ENCODE measurements at places on chromosomes 3 and 15.

DNA sequence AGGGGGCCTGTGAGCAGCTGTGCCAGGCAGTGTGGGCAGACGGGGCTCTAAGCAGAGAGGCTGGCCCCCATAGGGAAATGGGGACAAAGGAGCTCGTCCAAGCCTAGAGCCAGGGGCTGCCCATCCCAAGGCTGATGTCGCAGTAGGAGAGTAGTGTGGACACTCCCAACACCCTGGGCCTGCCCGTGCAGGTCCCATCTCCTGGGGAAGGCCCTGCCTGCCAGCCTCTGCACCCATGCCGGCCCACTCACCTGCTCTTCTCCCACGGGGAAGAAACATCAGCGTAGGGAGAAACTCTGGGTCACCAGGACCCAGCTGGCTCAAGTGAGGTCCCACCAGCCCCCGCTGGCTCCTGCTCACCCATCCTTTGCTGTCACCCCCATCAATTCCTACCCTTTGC is 10.7 kb upstream of the DUSP7 start:
- no peaks in the 10 kb centered on the region for H3K27me3 ChIP-seq
- H3K27ac ChIP-seq = no peak overlapping the region
- H3K4me1 ChIP-seq = peaks cover 14% of the 10 kb centered on the region
- H3K36me3 ChIP-seq = no peaks in the 10 kb centered on the region
- DNase-seq = no peak

DNA sequence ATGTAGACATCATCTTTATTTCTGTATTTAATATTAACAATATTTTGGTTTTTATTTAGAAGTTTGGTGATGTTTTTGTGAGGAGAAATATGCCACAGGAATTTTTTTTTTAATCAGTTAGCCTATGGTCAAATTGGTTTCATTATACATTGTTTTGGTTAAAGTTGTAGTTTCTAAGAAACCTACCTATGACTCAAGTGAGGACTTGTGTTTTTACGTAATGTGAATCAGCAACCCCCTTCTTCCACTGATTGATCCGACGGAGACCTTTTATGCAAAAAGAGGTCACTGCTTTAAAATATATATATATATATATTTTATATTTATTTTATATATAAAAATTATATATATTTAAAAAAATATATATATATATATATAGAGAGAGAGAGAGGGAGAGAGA is 698.1 kb downstream of the FHIT start:
- no peaks in the 10 kb centered on the region for H3K4me1 ChIP-seq
- no peak for DNase-seq
- H3K4me3 ChIP-seq = no peak overlapping the region
- H3K27me3 ChIP-seq = no peaks in the 10 kb centered on the region
- H3K27ac ChIP-seq = no peak overlapping the region

DNA sequence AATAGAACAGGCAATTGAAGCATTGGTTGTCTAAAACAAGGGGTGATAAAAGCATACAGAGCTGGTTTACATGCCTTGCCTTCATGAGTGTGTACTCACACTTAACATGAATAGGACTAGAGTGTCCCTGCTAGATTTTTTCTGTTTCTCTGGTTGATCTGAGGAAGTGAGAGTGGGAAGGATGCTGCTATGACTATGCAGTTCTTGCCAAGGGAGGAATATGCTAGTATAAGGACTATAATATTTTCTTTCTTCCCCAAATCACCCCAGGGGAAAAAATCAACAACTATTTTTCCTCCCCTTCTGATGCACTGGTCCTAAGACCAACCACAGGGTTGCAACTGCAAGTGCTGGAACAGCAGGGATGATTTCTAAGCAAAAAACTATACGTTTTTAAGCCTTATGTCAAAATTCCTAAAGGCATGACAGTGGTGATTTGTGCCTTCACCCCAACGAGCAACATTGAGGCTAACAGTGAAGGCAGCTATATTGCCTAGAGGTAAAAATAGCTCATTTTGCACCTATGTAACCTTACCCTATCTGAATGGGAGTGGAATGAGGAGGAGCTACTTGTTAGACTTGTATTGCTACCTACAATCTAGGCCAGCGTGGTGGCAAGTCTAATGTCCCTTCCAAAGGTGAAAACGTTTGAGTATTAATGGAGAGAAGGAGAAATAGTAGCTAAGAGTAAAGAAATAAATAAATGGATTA is 33.5 kb upstream of the USP8 start:
- no peak overlapping the region for H3K27ac ChIP-seq
- no peaks in the 10 kb centered on the region for H3K36me3 ChIP-seq
- H3K4me3 ChIP-seq = no peak overlapping the region
- H3K27me3 ChIP-seq = no peaks in the 10 kb centered on the region

- no peak overlapping the region for H3K4me3 ChIP-seq
- no peak overlapping the region for H3K27ac ChIP-seq
- no peaks in the 10 kb centered on the region for H3K4me1 ChIP-seq
- H3K27me3 ChIP-seq = peaks cover 11% of the 10 kb centered on the region
- DNase-seq = no peak
- H3K36me3 ChIP-seq = peaks cover 2% of the 10 kb centered on the region
These were observed 107.0 kb upstream of the UBE2E1 start for GRCh38 chr3:23698652-23699313.

DNA sequence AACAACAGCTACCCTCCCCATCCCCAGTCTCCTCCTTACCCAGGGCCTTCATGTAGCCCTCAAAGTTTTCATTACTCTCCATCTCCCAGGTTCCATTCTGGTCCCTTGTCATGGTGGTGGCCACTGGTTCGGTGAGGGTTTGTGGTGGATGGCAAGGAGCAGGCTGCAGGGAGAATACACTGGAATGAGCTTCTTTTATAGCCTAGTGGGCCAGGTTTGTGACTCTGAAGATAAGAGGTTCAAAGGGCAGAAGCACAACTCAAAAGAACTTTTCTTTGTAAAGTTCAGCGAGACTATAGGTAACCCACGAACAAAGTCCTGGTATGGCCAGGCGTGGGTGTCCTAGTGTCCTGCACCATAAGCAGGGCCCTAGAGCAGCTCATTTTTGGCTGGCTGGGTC is at the start of gene RBP2:
Gene RBP2, minus strand, starts transcription at position 169 of the 400 bp plus-strand sequence. Its CDS starts 57 bp downstream, at position 112.
- no peak within 1 kb of the TSS for H3K4me3 ChIP-seq
- no peaks in the 10 kb centered on the region for H3K4me1 ChIP-seq
- no peak for DNase-seq

DNA sequence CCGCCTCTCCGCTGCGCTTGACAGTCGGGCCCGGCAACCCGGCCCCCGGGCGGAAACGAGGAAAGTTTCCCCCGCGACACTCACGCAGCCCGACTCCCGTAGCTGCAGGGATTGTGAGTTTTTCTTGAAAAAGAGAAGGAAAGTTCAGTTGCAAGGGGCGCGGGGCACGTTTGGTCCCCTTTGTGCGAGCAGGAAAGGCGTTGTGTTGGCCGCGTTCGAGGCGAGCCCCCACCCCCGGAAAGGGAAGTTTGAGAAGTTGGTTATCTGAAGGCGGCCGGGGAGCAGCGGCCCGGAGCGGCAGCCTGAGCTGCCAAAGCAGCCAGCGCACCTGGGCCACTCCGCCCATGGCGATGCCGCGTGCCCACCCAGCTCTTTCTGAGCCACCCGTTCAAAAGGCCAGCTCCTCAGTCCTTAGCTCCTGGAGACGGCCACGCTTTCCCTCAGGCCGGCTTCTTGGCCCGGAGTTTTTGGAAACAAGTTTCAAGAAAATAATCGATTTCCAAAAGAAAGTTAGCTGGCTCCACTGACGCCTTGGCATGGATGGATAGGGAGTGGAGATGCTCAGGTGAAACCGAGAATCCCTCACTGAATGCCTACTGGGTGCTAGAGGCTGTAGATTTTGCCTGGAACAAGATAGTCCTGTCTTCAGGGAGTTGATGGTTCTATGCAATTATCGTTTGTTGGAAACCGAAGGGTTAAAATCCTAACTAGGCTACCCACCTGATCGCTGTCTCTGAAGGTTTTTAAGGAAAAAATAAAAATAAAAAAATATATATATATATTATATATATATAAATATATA is 832 bp downstream of the TGFBR2 start:
- H3K27ac ChIP-seq = peak overlapping the region; percentile 99
- H3K27me3 ChIP-seq = no peaks in the 10 kb centered on the region
- H3K36me3 ChIP-seq = no peaks in the 10 kb centered on the region
- DNase-seq = peak; percentile 48
- H3K4me3 ChIP-seq = peak overlapping the region; percentile 96
- peaks cover 55% of the 10 kb centered on the region for H3K4me1 ChIP-seq

- no peak overlapping the region for H3K27ac ChIP-seq
- no peak overlapping the region for H3K4me3 ChIP-seq
- H3K4me1 ChIP-seq = no peaks in the 10 kb centered on the region
- no peaks in the 10 kb centered on the region for H3K36me3 ChIP-seq
- peak; percentile 57 for DNase-seq
These were observed 46.7 kb downstream of the DZIP1L start for GRCh38 chr3:138068579-138069174.

DNA sequence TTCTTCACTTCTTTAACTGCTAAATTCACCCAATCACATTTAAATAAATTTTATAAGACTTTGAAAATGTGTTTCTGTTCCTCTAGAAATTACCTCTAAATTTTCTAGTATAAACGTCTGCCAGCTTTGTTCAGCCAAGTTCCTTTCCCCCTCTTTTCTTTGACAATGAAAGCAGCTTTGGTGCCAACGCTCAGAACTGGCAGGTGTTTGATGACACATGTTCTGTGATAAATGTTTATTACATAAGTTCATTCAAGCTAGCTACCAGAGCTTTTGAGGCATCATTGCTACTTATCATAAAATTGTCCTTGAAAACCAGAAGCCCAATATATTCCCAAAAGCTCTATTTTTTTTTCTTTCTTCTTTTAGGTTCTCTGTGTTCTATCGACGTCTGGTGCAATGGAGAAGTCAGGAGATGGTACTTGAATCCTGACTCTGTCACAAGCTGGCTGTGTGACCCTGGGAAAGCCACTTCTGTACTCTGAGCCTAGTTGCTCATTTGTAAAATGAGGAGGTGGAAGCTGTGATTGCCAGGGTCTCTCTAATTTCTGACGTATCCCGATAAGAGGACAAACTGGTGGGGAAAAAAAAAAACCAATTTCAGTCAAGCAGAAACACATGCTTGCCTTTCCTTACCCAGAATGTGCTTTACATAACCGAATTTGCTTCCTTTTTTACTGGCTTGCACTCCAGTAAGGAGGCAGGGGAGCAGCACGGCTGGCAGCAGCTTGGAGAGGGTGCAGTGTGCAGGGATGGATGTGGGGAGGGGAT is 187.1 kb upstream of the LPP start:
- H3K27ac ChIP-seq = no peak overlapping the region
- H3K4me1 ChIP-seq = peaks cover 5% of the 10 kb centered on the region
- no peak for DNase-seq
- H3K4me3 ChIP-seq = no peak overlapping the region
- H3K36me3 ChIP-seq = peaks cover under 1% of the 10 kb centered on the region
- no peaks in the 10 kb centered on the region for H3K27me3 ChIP-seq

GRCh38 chr15:97520689-97521088 is 439.8 kb upstream of the ARRDC4 start:
- no peaks in the 10 kb centered on the region for H3K36me3 ChIP-seq
- no peak overlapping the region for H3K27ac ChIP-seq
- H3K4me3 ChIP-seq = no peak overlapping the region
- no peak for DNase-seq
- H3K27me3 ChIP-seq = no peaks in the 10 kb centered on the region

- DNase-seq = peak; percentile 16
- peak overlapping the region; percentile 94 for H3K4me3 ChIP-seq
- H3K27me3 ChIP-seq = no peaks in the 10 kb centered on the region
- peak overlapping the region; percentile 92 for H3K27ac ChIP-seq
- H3K4me1 ChIP-seq = peaks cover 32% of the 10 kb centered on the region
- no peaks in the 10 kb centered on the region for H3K36me3 ChIP-seq
These were observed 698 bp downstream of the IL1RAP start for GRCh38 chr3:190514413-190515153.

GRCh38 chr3:184315871-184316661 is 1.7 kb downstream of the EIF4G1 start:
- H3K4me3 ChIP-seq = peak overlapping the region; percentile 87
- peaks cover 36% of the 10 kb centered on the region for H3K4me1 ChIP-seq
- DNase-seq = no peak
- H3K27ac ChIP-seq = peak overlapping the region; percentile 85

DNA sequence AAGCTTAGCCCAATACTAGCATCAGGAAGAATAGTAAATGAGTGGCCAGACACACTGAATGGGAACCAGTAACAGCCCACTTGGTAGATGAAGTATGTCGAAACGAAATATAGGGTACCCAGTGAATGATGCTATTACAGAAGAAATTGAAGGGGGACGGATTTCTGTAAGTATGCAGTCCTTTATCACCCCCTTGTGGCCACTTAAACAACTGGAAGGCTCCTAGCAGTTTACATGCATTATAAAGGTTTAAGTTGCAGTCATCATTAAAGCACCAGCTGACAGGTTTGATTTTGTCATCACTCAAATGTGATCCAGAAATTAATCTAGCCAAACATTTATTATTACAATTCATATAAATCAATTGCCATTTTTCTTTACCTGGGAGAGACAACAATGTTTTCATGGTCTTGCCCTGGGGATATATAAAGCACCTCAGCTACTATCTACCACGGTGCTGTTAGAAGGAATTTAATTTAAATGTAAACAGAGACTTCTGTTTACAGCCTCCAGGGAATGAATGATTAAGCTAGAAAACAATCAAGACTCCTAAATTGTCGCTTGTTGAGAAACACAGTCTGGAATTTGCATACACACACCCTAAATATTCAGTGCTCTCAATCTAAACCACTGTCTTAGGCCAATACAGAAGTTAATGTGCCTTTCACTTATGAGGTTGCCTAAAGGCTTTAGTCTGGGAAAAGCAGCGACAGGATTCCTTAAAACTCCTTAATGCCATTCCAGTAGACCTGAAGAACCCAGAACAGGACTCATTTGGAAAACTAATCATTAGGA is 7.8 kb downstream of the EIF1B start:
- peaks cover 8% of the 10 kb centered on the region for H3K4me1 ChIP-seq

All from T-helper 17 cell (primary cell).